ENCODE measurements at places on chromosomes 12 and 14. TPM values are rescaled to one million over a fixed set of nuclear protein-coding genes. Genes with fewer than 3 reads are reported as not detected.

The CMA1 gene
- total RNA-seq: 1.4 TPM

The TAS2R42 gene
- not detected for total RNA-seq

- no peak overlapping the region for H3K4me3 ChIP-seq
- peak overlapping the region; percentile 79 for H3K27ac ChIP-seq
- peak; percentile 84 for DNase-seq
- H3K36me3 ChIP-seq: peaks cover 19% of the 10 kb centered on the region
- no peaks in the 10 kb centered on the region for H3K27me3 ChIP-seq
These were observed 104.0 kb downstream of the GPR135 start for GRCh38 chr14:59360923-59361794.

DNA sequence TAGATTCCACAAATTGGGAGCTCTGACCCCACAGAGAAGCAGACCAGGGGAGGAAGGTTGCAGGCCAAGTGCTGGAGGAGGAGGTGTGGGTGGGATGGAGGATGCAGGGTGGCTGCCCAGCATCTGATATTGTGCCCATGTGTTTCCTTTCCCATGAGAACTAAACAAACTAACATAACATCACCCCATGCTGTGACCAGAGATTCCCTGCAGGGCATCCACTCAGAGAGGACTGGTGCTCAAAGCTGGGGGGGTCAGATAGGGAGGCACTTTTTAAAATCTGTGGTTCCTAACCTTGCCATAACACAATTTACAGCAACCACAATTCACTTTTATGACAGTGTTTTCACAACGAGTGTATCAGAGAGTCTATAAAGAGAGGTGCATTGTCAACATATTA, 1277.6 kb downstream of the AACS start:
- H3K4me1 ChIP-seq: no peaks in the 10 kb centered on the region
- DNase-seq: no peak
- no peak overlapping the region for H3K27ac ChIP-seq
- H3K27me3 ChIP-seq: no peaks in the 10 kb centered on the region

The SDS gene
- not detected for total RNA-seq

GRCh38 chr12:32039347-32039746, 67.3 kb upstream of the BICD1 start:
- H3K27me3 ChIP-seq: no peaks in the 10 kb centered on the region
- H3K4me1 ChIP-seq: no peaks in the 10 kb centered on the region
- H3K36me3 ChIP-seq: no peaks in the 10 kb centered on the region
- no peak overlapping the region for H3K27ac ChIP-seq
- DNase-seq: no peak

DNA sequence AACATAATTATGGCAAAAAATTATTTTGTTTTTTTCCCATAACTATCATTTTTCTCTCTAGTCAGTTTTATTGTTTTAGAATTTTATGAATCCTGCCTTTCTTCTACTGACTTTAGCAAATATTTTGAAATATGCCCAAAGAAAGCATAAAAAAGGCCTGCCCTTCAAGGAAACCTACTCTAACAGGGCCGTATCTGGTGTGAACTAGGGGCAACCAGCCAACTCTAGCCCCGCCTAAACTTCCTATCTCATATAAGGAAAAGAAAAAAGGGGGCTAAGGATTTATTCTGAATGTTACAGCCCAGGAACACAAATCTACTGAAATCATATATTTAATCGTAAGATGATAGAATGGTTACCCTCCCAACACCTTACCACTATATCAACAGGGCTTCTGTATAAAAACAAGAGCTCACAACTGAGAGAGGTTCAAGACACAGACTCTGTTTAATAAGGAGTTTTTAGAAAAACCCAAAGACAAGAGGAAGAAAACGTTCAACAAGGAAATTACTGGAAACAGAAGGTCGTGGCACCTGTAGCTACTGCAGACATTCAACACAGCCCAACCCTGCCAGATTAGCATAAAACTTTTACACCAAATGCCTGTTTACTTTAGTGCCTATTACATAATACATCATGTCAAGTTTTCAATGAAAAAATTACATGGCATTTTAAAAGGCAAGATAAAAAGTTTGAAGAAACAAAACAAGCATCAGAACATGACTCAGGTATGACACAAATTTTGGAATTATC, 12.9 kb upstream of the EPYC start:
- H3K27ac ChIP-seq: peak overlapping the region; percentile 61
- H3K36me3 ChIP-seq: no peaks in the 10 kb centered on the region
- H3K4me1 ChIP-seq: no peaks in the 10 kb centered on the region
- no peaks in the 10 kb centered on the region for H3K27me3 ChIP-seq
- no peak for DNase-seq
